Naive B cell (primary cell): ENCODE measurements at places on chromosomes 4 and X. TPM values are rescaled to one million over a fixed set of nuclear protein-coding genes. Genes with fewer than 3 reads are reported as not detected.
A peak's percentile ranks its signal among the peaks of the same experiment; 100 is the strongest.

DNA sequence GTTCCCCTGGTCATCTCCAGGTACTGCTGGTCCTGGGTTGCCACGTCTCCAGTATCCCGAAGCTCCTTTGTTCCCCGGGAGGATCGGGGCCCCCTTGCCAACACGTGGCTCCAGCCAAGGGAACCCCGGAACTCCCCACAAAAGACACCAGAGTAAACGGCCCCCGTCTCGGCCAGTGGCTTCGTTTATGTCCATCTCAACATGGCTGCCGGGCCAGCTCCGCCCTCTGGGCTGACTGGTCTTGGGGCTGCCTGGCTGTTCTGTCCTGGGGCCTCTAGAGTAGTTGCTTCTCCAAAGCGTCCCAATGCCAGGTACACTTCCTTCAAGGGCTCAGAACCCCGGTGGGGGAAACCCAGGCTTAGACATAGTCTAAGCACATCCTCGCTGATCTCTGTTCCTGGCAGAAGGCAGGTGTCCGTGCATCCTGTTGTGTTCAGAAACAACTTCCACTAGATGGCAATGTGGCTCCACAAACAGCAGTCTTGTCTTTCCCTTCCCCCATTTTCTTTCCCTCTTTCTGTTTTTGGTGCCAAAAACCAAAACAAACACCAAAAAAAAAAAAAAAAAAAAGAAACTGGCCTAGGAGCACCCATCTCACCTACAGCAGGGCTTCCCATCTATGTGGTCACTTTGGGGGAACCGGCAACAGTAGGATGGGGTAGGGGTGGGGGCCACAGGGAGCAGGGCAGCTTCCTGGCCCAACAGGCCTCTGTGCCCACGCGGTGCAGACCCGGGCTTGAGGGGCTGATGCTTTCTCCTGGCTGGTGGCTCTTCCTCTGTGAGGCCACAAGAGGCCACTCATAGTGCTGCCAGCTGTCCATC lies 35.3 kb downstream of the NBDY start:
- DNase-seq, result peak; percentile 88
- peak overlapping the region; percentile 96 for H3K27ac ChIP-seq
- H3K4me1 ChIP-seq, result peaks cover 39% of the 10 kb centered on the region

- H3K4me1 ChIP-seq, result no peaks in the 10 kb centered on the region
- DNase-seq, result no peak
- no peaks in the 10 kb centered on the region for H3K27me3 ChIP-seq
Observed at GRCh38 chr4:138053641-138054301, 188.4 kb downstream of the SLC7A11 start.

- H3K36me3 ChIP-seq, result no peaks in the 10 kb centered on the region
- H3K4me1 ChIP-seq, result no peaks in the 10 kb centered on the region
- no peak overlapping the region for H3K4me3 ChIP-seq
- H3K27me3 ChIP-seq, result no peaks in the 10 kb centered on the region
Observed at GRCh38 chr4:66562276-66562806, 892.1 kb upstream of the EPHA5 start.

Gene TRAM1L1
- not detected for polyA plus RNA-seq

Gene ERVMER34-1
- not detected for polyA plus RNA-seq

Gene ITM2A
- polyA plus RNA-seq, result 145 TPM
